ENCODE measurements at places on chromosomes 2 and 18. TPM values are rescaled to one million over a fixed set of nuclear protein-coding genes. Genes with fewer than 3 reads are reported as not detected.

Gene PROM2
- 1.9 TPM for total RNA-seq

Gene RGPD3
- total RNA-seq: 0.48 TPM

Gene STK17B
- total RNA-seq: 164 TPM

Gene DSG4
- total RNA-seq: not detected

Gene DYNAP
- not detected for total RNA-seq

Gene PLGLB1
- 2.3 TPM for total RNA-seq

Gene AKAIN1
- not detected for total RNA-seq

Gene GAREM1
- not detected for total RNA-seq

Gene RFTN2
- not detected for total RNA-seq

Gene AGXT
- not detected for total RNA-seq

Gene SRSF7
- 294 TPM for total RNA-seq
